ENCODE measurements at places on chromosomes 4 and X. TPM values are rescaled to one million over a fixed set of nuclear protein-coding genes. Genes with fewer than 3 reads are reported as not detected.

Gene DMRTC1
- total RNA-seq = not detected

Gene XG
- total RNA-seq = 0.38 TPM

Gene UXT
- total RNA-seq = 89.6 TPM

Gene ZNF185
- total RNA-seq = 3.2 TPM

Gene WAS
- total RNA-seq = 5.0 TPM

Gene PAGE4
- total RNA-seq = not detected

Gene TMPRSS11A
- total RNA-seq = not detected

Gene GPR82
- not detected for total RNA-seq

Gene TECRL
- 636 TPM for total RNA-seq

- no peak for DNase-seq
Observed at GRCh38 chrX:17861489-17862011, 452 bp upstream of the RAI2 start.

DNA sequence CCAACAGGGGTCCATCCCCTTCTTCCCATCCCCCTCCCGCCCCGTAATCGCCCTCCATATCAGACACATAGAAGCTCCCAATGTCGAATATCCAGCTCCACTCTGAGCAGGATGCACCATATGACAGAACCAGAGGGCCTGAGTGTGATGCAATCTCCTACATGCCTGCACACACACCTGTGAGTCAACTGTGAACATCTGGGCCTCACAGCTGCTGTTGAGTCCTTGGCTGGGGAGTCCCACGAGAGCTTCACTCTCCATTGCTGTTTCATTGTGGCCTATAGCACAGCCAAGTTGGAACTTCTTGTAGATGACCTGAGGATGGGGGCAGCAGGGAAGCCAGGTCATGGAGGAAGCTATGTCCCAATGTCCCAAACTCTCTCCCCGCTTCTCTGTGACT, 8.2 kb downstream of the SLC38A5 start:
- DNase-seq = no peak

GRCh38 chrX:41320393-41320792, 13.6 kb upstream of the DDX3X start:
- no peak for DNase-seq

DNA sequence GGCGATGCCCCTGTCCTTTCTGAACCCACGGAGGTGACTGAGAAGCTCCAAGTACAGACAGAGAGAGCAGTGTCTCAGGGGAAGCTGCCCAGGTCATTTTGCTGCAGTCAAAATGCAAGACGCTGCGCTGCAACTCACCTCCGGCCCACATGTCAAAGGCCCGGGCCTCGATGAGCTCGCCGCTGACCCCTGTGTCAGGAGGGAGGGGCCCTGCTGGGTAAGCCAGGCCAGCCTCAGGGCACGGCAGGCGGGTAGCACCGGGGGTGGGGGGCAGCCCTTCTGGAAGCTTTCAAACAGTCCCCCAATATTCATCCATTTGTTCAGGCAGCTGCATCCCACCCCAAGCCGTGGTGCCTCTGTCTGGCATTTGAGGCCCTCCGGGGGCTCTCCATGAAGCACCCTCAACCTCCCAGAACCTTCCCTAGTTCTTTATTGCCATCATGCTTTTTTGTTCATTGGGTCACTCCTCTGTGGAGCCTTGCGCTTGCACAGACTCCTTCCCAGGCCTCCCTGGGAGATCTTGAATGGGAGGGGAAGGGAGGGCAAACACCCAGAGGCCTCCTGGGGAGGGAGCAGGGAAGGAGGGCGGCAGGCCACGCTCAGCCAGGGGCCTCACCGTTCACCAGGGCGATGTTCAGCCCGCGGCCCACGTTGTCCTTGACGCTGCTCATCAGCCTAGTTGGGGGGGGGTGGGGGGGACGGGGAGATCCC, 8.2 kb downstream of the FAM3A start:
- DNase-seq = no peak

- DNase-seq = no peak
Observed at GRCh38 chr4:6175426-6175825, 24.9 kb downstream of the JAKMIP1 start.

GRCh38 chrX:11741574-11741973, 16.5 kb upstream of the MSL3 start:
- no peak for DNase-seq

GRCh38 chrX:150099316-150099715, 161.0 kb upstream of the EOLA2 start:
- peak; percentile 28 for DNase-seq

- no peak for DNase-seq
Observed at GRCh38 chr4:145216535-145216934, 36.1 kb upstream of the OTUD4 start.

DNA sequence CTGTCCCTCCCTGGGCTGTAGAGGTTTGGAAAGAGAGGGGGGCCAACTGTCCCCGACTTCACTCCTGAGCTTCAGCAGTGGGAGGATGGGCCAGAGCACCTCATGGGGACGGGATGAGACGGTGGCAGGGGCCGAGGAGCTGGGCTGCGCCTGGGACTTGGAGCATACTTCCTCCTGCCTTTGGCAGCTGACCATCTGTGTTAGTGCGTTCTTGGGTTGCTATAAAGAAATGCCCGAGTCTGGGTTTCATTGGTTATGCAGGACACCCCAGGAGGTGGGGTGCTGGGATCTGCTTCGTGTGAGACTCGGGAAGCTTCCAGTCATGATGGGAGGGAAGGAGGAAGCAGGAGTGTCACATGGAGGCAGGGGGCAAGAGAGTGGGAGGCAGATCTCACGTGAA, 7.4 kb downstream of the PSAPL1 start:
- no peak for DNase-seq

- DNase-seq = no peak
Observed at GRCh38 chrX:19742826-19743225, 144.6 kb downstream of the SH3KBP1 start.

GRCh38 chrX:47179221-47179927, 14.3 kb upstream of the UBA1 start:
- peak; percentile 66 for DNase-seq

DNA sequence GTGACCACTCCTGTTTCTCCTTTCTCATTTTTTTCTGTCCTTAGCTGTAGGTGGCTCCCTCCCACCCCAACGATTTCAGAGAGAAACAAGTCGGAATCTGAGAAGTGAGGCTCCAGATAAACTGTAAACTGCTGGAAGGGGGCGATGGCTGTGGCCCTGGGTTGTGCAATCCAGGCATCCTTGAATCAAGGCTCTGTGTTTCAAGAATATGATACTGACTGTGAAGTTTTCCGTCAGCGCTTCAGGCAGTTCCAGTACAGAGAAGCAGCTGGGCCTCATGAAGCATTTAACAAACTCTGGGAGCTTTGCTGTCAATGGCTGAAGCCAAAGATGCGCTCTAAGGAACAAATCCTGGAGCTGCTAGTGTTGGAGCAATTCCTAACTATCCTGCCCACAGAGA, 37.7 kb downstream of the ETDC start:
- DNase-seq = no peak

- DNase-seq = no peak
Observed at GRCh38 chrX:44400588-44400987, 57.1 kb upstream of the EFHC2 start.

DNA sequence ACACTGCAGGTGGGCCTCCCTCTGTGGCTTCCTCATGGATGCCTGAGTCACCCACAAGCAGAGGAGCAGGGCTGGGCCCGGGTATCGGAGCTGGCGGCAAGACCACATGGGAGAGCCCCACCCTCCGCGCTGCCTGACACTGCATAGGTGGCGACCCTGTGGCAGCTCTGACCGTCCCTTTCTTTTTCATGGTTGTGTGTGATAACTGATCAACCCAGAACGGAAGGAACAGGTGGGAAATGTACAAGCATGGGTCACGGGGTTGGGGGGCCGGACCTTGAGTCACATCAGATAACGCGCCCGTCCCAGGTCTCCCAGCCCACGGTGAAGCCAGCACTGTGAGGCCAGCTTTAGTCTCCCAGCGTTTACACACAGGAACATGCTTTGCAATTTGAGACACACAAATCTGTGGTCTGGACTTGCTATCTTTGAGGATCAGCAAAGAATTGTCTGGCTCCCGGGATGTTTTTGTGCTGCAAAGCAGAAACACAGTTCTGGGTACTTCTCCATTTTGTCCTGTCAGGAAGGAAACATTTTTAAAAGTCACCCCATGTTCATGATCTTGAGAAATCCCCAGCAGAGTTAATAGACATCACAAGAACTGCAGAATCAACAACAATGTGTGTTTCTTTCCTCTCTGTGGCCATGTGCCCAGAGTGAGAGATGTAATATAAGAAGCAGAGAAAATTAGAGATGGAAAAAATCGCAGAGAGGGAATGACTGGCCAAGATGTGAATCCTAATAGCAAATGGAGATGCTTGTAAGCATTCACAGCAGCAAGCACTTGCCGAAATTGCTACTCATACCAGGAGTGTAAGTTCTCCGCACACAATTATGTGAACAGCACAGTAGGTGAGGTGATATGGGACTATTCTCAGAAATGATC, 70.1 kb upstream of the CBR4 start:
- peak; percentile 56 for DNase-seq

DNA sequence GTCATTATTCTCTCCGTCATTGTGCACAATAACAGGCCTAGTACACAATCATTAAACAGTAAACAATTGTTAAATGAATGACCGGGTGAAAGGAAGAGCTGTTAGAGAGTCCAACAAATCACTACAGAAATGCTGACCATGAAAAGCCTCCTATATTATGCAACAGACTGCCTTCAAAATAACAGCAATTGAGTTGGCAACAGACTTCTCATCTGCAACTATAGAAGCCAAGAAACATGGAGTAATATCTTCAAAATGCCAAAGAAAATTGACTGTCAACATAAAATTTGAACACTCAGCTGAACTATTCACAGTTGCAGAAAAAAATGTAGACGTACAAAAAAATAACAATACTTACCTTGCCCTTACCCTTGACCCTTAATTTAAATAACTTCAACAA, 26.2 kb downstream of the CHRNA9 start:
- no peak for DNase-seq

DNA sequence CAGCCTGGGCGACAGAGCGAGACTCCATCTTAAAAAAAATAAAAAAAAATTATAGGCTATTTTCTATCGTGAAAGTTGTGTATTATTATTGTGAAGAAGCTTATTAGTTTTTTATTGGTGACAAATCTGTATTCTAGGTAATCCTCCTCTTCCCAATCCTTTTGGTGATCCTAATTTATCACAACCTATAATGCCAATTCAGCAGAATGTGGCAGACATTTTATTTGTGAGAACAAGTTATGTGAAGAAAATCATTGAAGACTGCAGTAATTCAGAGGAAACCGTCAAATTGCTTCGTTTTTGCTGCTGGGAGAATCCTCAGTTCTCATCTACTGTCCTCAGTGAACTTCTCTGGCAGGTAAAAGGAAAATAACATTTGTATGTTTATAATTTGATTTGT, 109.4 kb upstream of the DDX3X start:
- no peak for DNase-seq

All from left cardiac atrium (tissue), 4 donors.